ENCODE measurements at places on chromosomes 1 and 21.

GRCh38 chr1:203172184-203173010 lies 3.2 kb downstream of the MYBPH start:
- DNase-seq, result peak; percentile 65

DNA sequence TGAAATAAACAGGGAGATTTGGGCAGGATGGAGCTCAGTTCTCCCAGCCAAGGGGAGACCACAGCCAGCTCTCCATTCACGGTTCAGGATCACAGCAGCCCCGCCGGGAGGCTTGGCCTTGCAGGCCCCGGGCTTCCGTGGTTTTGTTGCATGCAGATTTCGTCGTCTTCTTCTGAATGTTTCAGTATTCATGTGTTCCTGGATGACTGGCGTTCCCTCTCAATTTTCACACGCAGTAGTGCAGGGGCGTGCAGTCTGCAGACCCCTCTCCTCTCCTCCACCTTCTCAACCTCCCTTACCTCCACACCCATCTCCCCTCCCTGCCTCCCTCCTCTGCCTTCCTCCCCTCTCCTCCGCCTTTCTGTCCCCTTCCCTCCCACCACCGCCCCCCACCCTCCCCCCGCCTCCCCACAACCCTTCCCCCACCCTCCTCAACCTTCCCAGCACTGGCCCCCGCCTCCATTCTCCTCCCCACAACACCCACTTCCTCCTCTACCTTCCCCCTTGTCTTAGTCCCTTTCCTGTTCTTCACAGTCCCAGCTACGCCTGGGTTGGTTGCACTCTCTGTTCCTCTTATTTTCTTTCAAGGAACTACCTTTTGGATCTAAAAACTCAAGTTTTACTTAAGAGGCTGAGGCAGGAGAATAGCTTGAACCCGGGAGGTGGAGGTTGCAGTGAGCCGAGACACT lies 8.4 kb upstream of the SLC19A1 start:
- DNase-seq, result peak; percentile 50

DNA sequence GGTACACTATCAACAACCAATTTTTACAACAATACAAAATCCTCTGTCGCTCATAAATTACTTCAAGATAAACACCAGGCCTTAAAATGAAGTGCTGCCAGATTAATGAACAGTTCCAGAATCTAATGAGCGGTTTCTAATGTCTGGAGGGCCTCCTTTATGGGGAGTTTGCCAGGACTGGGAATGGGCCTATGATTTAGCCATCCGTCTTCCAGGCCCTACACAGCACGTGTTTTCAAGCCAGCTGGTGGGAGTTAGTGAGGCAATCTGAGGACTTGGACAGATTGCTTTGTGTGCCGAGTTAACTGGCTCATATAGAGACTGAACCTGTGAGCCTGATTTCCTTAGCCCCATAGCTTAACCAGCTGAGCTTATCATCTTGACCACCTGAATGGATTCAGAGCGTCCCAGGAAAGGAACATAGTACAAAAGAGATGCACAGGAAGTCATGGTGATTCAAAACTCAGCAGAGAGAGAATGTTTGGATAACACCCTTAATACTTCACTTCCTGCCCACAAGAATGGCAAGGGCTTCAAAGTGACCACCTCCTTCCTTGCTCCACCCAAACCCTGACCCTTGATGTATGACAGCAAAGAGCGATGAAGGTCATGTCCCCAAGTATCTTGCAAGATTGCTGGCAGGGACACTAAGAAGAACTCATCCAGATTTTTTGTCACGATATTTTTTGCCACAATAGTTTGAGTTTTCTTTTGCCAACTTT lies 143.5 kb downstream of the SLC30A10 start:
- no peak for DNase-seq

GRCh38 chr1:52235646-52236045 lies 93.8 kb downstream of the ZFYVE9 start:
- DNase-seq, result no peak

GRCh38 chr1:19949016-19949415 lies 25.6 kb upstream of the PLA2G2E start:
- DNase-seq, result no peak

GRCh38 chr1:186502087-186502486 lies 41.2 kb upstream of the PDC start:
- DNase-seq, result no peak

GRCh38 chr1:90347366-90347765 lies 352.5 kb downstream of the ZNF326 start:
- no peak for DNase-seq

DNA sequence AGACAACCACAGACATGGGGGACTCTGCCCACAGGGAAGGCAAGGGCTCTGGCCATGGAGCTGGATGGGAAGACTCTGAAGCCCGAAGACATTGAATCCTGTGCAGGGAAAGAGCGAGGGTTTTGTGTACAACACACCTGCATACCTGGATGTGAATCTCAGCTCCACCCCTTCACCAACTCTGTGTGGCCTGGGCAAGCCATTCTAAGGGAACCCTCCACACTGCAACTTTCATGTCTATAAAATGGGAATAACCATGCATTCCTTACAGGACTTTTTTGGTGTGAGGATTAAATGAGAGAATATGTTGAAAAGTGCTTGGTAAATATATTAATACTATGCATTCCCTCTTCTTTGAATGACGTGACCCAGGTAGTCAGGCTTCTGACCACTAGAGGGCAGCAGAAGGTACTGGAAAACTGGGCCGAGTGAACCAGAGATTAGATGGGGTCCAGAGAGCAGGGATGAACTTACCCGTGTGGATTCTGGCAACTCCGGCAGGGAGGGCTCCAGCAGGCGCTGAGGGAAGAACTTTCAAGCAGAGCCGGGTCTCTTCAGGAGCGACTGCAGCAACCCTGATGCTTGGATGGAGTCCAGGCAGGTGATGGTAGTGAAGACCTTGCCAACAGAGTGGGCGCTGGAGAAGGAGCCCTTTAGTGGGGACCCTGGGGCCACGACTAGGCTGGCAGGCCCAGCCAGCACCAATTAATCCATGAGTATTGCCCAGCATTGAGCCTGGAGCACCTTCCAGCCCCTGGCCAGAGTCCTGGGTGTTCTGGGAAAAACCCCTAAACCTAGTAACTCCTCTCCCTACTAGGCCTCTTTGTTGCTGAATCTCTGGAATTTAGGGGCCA lies 834 bp upstream of the ELF3 start:
- DNase-seq, result peak; percentile 78

DNA sequence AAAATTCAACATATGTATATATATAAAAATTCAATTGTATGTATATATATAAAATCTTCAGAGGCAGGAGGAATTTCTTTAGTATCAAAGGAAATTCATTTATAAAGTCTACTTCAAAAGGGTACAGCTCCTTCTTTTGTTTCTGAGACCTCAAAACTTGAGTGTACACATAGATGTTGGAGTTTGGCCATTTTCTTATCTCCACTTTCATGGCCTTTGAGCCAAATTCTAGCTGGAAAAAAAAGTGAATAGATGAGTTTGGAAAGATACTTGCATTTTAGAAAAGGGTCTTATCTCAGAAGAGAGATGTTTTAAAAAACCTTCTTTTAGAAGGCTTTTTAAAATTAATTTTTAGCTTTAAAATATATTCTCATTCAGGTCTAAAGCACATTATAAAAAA lies 103.2 kb downstream of the ATF6 start:
- no peak for DNase-seq

DNA sequence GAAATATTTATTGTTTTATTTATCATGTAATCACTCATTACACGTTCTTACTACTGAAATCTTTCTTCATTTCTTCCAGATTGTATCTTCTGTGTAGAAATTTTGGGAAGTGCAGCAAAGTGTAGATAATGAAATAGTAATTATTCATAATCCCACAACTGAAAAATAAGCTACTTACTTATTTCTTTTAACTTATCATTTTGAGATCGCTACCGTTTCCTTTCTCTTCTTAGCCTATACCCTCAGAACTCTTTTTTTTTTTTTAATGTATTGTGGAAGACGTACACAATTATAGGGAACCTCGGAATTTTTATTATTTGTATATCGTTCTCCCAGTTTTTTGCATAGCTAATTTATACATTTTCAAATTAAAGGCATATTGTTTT lies 518 bp upstream of the FH start:
- no peak for DNase-seq

DNA sequence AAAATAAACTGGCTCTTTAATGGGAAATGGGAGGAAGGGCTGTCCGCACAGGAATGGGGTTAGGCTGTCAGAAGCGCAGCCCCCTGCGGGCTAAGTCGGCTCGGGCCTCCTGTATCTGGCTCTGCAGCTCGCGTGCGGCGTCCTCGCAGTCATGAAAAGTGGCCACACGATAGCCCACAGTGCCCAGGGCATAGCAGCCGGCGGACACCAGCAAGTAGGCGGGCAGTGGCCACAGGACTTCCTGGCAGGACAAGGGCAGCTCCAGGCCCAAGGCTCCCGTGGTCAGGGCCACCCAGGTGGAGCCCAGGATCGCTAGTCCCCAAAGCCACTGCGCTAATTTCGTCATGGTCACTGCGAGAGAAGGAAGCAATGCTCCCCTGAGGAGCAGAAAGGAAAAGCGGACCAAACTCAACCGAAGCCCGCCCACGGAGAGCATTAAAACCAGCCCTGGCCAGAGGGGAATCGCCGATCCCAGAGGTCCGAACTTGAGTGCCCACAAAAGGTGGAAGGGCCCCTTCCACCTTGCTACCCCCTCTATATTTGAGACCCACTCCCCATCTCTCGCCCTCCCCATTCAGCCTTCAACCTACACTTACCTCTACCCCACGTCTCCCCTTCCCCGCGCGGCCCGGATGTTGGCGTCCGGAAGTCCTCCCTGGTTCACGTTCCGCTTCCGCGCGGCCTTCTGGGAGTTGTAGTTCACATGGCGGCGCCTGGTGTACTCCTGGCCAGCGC lies at the start of gene DPM3:
TSS of gene DPM3 (minus strand) at position 637 of the 735 bp plus-strand sequence. CDS start at position 346, 291 bp downstream.
- DNase-seq, result peak; percentile 84

DNA sequence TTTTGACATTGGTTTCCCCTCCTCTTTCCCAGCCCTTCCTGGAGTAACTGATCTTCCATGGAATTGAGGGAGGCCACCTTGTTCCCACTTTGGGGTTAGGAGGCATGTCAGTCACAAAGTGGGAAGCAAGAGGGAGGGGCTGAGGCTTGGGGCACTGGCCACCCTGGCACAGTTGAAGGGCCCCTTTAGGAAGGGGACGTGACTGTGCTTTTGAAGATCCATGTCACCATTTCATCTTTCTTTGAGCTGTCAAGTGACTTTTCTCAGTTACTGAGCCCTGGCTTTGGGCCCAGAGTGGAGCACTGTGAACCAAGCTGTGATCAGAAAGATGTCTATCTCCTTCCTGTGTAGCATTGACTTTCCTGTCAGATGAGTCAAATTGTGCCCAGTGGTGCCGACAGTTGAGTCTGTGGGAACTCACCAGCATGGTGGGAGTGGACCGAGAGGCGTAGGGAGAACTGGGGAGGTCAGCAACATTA lies 38.5 kb upstream of the TDRD10 start:
- no peak for DNase-seq

- DNase-seq, result peak; percentile 10
Observed at GRCh38 chr1:6771441-6771769, 13.8 kb upstream of the CAMTA1 start.

DNA sequence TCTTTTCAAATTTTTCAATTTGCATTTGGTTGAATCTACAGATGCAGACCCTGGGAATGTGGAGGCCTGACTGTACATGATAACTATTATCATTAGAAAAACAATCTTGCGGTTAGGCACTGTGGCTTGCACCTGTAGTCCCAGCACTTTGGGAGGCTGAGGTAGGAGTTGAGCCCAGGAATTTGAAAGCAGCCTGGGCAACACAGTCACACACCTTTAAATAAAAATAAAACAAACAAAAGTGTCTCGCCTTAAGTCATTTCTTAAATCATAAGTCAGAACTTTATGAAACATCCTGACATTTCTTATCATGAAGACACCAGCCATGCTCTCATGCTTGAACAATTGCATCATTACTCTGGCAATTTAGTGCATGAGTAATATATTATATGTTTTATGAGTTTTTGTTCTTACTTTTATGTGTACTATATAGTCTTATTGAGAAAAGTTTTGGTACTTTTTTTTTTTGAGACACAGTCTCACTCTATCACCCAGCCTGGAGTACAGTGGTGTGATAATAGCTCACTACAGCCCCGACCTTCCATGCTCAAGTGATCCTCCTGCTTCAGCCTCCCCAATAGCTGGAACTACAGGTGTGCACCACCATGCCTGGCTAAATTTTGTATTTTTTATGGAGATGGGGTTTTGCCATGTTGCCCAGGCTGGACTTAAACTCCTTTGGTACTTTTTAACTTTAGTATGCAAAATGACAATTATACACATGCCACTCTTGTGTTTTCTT lies 7.8 kb downstream of the TBX19 start:
- DNase-seq, result no peak

DNA sequence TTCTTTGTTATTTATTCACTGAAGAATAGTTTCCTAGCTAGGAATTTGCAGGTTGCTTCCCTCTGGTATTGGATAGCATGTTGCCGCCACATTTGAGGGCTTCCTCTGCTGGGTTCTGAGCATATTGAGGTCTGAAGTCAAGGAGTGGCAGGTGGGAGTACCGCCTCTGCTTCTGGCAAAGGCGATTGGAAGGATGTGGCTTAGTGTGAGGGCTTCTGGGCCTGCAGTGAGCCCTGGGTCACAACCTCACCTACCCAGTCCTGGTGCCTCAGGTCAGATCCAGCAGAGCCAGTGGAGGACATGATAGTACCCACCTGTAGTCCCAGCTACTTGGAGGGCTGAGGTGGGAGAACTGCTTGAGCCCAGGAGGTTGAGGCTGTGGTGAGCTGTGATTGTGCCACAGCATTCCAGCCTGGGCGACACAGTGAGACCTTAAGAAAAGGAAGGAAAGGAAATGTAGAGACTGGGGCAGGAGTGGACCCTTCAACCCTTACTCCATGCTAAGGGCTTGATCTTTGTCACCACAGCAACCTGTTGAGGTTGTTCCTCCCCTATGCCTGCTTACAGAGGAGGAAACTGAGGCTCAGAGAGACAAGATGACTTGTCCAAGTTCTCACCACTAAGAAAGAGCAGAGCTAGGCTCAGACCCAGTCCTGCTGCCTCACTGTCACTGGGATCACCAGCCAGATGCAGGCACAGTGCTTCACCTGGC lies 22.8 kb downstream of the A3GALT2 start:
- DNase-seq, result no peak

DNA sequence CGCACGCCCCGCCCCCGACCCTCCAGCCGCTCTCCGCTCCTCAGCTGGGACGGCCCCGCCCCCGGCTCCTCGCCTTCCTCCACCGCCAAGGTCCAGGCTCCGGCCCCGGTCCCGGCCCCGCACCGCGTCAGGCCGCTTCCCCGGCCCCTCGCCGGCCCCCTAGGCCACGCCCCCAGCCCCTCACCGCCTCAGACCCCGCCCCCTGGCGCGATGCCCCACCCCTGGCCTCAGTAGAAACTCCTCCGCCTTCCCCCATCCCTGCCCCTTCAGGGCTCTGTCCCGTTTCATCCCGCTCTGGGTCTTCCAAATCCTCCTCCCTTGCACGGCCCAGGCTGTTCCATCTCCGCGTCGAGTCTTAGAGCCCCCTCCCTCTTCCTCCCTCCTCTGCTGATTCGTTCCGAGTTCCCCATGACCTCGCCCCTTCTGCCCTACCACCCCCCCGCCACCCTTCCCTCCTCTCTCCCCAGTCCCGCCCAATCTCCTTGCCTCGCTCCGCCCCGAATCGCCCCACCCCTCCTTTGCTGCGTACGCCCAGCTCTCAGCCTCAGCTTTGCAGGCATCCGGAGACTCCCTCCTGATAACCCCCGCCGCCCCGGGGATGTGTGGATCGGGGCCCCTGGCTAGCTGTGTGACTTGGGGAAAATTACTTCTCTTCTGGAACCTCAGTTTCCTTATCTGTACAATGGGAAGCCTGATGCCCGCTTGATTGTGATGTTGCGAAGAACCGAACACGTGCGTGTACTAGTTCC lies 448 bp upstream of the ASAP3 start:
- peak; percentile 95 for DNase-seq

Data from germinal center (tissue), 1 donor.